Hippocampal formation (tissue), 2 donors: ENCODE measurements at places on chromosomes 5 and 9.

GRCh38 chr9:26744191-26744965, 148.2 kb downstream of the CAAP1 start:
- no peak for DNase-seq

GRCh38 chr9:109806506-109807115, 26.6 kb downstream of the PALM2AKAP2 start:
- no peak for DNase-seq

DNA sequence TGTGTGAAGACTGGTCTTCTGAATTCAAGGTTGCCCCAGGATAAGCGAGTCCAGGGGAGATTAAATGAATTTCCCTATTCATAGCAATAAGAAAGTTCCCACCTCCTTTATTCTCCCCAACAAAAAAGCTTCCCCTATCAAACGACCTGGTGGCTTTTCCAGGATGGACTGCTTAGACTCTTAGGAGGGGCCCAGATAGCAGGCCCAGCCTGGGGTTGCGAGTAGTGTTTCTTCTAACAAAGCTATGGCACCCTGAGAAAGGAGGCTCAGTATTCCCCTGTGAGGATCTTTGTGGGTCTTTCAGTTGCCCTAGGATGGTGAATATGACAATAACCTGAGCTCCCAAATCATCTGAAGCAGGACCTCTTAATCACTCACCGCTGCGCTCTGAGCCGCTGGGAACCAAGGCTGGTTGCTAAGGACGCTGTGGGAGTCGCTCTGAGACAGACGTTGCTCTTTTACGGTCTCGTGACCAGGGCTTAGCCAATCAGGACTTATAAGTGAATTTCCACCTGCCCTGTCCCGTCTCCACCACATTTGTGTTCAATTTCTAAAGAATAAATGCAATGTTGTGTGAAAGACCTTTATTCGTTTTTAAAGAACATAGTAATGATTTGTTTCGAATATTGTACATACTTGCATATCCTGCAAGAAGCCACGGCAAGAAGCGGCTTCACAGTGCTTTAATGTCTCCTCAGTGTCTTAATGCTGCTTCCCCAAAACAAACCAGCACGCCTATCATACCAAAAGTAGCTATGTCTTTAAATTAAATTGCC, at the start of gene TMEM232:
TMEM232 (minus strand) TSS at position 423 of the 776 bp plus-strand sequence. CDS start 59,319 bp downstream, outside the sequence.
- DNase-seq = peak; percentile 60

DNA sequence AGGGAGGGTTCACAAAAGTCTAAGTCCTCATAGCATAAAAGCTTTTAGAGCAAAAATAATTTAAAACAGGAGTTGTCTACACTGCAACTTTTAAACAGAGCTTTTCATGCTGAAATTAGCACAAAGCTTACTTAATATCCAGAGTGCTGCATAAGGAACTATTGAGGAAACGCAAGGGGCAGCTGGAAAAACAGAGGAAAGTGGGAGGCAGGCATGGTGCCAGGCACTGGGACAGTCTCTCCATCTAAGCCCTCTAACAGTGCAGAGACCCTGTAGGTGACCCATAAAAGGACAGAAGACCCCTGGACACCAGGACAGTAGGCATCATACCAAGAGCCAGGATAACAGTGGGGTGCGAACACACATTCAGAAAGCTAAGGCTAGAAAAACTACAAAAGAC, 49.3 kb downstream of the ADAMTS12 start:
- no peak for DNase-seq

- no peak for DNase-seq
These were observed 47.4 kb upstream of the SLC2A8 start for GRCh38 chr9:127349483-127350113.

GRCh38 chr5:27325513-27325912, 287.1 kb upstream of the CDH9 start:
- DNase-seq = no peak

DNA sequence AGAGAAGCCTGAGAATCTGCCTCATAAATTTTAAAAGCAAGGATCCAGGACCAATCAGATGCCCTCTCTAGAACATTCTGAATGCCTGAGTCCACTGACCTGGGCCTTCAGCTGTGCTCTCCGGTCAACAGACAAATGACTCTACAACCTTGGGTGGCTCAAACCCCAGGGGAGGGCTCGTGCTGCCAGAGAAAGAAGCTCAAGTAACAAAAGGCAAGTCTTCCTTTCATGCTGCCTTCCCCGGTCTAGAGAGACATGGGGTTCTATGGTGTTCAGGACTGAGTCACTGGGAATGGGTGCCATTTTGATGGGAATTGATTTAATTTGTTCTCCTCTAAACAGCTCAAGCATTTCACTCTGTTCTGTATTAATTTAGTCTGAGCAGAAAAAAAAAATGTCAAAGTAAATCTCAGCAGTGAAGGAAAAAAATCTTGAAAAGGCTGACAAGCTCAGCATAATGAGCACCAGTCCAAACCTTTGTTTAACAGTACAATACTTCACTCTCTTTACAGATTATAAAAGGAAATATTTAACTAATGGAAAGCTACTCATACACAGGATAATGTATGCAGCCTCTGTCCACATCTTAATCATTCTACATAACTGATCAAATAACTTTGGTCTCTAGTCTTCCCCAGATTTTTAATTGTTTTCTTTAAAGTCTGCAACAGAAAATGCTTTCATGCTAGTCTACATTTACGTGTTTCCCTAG, 191.0 kb downstream of the GLIS3 start:
- no peak for DNase-seq

GRCh38 chr5:168987543-168988300, 313.2 kb downstream of the SLIT3 start:
- peak; percentile 58 for DNase-seq

DNA sequence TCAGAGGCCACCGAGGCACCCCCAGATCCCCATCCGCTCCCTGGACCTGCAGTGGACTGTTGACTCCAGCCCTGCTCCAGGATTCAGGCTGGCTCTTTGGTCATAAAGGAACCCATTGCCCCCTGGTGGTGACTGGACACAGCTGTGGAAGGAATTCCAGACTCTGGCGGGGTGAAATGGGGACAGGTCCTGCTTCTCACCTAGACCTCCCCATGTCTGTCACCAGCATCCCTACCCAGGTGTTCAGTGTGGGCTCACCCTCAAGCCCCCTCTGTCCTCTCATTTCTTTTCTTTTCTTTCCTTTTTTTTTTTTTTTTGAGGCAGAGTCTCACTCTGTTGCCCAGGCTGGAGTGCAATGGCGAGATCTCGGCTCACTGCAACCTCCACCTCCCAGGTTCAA, 25.5 kb upstream of the STXBP1 start:
- peak; percentile 59 for DNase-seq

- no peak for DNase-seq
These were observed 11.5 kb upstream of the CSNK1G3 start for GRCh38 chr5:123500471-123500870.

DNA sequence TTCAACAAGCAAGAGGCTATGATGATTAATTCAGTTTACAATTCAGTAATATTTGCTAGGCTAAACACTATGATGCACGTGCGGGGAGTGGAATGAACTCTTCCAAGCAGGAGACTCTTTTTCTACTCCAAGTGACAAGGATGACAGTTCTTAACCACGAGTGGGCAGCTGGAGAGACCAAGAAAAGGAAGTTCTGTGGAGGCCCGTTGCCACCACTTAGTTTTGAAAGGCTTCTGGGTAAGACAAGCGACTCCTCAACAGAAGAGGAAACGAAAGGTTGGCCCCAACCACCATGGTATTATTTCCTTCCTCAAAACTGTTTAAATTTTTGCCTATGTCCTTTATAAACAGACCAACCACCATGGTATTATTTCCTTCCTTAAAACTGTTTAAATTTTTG, 2.8 kb downstream of the DCAF12 start:
- DNase-seq = no peak

GRCh38 chr5:129904102-129904666, at the start of gene CHSY3:
CHSY3 (plus strand) TSS chr5:129904465.
- DNase-seq = peak; percentile 83

- no peak for DNase-seq
These were observed 61.4 kb upstream of the DAB2IP start for GRCh38 chr9:121589986-121590385.

DNA sequence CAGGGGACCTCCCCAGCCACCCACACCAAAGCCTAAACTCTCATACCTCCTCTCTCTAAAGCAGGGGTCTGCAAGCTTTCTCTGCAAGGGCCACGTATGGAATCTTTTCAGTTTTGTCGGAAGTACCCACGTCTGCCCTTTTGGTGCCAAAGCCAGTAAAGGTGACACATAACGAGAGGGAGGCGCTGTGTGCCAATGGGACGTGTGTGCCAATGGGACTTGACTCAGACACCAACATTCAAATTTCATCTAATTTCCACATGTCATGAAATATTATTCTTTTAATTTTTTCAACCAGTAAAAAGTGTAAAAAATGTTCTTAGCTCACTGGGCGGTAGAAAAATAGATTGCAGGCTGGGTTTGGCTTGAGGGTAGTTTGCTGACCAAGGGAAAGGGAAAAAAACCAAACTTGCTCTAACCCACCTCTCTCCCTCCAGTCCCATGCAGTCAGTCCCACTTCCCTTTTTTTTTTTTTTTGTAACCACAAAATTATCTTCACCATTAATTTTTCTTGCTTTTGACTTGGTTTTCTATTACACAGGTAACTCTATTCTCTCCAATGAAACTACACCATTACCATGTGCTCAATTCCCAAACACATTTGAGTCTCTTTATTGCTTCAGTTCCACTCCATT, 25.5 kb downstream of the OR2V1 start:
- DNase-seq = no peak

GRCh38 chr9:124251605-124252378, 6.0 kb upstream of the NEK6 start:
- DNase-seq = no peak

- DNase-seq = no peak
These were observed 9.7 kb downstream of the LIFR start for GRCh38 chr5:38546691-38547146.

DNA sequence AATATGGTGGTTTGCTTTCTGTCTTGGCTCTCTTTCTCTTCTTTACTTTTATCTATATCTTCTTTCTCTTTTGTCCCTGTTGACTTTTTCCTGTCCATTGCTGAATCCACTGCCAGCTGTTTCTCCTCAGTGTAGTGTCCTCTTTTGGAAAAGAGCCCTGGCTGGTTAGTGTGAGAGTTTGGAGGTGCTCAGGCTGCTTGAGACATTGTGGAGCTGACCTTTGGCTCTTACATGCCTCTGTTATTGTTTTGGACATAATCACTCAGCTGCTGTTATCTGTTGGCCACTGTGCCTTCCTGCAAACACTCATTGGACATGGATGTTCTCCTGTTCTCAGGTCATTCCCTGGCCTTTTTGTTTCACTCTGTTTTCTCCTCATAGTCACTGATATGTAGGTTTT, 295.4 kb upstream of the RIOK2 start:
- no peak for DNase-seq

GRCh38 chr9:38208206-38208901, 139.3 kb upstream of the SHB start:
- no peak for DNase-seq

- no peak for DNase-seq
These were observed 2.5 kb downstream of the LHX6 start for GRCh38 chr9:122226142-122226757.

DNA sequence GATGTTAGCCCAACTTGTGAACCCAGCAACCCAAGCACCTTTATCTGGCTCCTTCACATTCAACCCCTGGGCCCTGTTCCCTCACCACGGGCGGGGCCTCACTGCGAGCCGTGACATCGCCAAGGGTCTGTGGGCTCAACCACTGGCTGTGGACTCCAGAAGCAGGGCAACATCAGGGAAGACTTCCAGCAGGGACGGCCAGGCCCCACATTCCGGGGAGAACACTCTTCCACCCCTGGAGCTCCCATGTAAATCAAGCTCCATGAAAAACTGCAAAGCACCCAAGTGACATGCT, 175.3 kb downstream of the ERCC6L2 start:
- DNase-seq = no peak

DNA sequence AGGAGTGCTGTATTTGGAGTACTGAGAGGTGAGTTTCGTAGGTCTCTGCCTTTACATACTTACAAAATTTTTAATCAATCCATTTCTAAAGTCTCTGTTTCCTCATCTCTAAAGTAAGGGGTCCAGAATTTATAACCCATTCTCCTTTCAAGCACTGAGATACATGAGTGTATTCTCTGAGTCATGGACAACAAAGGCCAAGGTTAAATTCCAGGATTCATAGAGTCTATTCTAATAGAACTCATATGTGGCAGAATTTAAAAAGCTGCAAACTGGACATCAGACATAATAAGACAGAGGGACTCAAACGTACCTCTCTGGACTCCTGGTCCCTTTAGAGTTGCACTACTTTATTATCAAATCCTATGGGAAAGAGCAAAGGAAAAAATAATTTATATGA, 112.5 kb upstream of the SLIT3 start:
- no peak for DNase-seq

- DNase-seq = no peak
These were observed 797 bp downstream of the FAM78A start for GRCh38 chr9:131275332-131276093.

GRCh38 chr5:15966651-15967050, 212.9 kb downstream of the MARCHF11 start:
- DNase-seq = no peak

DNA sequence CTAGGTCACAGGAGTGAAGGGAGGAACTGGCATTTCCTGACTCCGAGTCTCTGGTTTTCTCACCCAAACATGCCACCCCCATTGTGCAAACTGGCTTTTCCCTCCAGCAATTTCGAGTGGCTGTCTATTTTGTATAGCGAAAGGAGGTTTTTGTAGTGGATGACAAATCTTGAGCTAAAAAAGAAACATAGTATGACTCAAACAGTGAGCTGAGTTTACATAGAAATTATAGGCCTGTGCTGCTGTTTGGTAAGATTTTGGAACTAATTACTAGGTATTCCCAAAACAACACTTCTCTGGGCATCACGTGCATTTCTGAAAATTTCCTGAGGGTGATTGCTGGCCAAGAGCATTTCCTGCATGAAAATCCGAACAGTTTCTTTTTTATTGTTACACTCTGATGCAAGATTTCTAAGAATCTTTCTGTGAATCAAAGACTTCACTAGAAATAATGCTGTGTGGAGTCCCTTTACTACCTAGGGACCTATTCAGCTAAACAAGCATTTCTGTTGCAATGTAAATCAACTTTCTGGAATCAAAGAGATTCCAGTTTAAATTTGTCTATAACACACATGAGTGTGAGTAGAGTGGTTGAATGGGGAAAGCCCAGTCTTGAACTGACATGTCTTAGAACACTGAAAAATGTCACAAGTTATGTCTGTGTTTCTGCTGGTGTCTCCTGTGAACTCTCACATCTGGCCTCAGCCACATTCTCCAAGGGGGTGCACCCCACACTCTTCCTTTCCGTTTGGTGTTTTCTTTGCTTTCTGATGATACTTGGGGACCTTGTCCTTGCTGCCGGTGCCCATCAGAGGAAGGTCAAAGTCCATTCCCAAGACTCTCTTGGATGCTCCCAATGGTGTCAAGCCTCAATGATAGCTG, 33.3 kb upstream of the DAPK1 start:
- DNase-seq = no peak

- no peak for DNase-seq
These were observed 279.4 kb downstream of the CWC27 start for GRCh38 chr5:65047948-65048690.

DNA sequence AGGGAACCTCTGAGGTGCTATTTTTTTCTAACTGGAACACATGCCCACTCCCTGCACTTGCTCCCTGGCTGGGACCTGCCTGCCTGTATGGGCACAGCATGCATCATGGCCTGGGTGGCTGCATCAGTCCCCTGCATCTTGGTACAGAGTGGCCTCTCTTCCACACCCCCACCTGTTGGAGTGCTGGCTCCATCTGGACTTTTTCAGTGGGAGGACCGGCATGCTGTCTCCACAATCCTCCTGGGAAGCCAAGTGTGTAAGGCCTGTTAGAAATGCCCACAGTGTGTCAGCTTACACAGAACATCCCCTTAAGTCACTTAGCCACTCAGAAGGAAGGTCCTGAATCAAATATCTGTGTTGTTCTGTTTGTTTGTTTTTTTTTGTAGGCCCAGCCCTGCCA, 102.9 kb downstream of the MARCHF3 start:
- DNase-seq = no peak
